Stimulated activated CD8-positive, alpha-beta memory T cell treated with anti-CD3 and anti-CD28 coated beads, Interleukin-4, amount 100 ng/mL, for 1 hour (primary cell): ENCODE measurements at places on chromosomes 3 and 15.

GRCh38 chr3:144821583-144821982 is 850.0 kb downstream of the DIPK2A start:
- no peak for DNase-seq

GRCh38 chr15:67043939-67044771 is 21.2 kb upstream of the SMAD3 start:
- DNase-seq: no peak

DNA sequence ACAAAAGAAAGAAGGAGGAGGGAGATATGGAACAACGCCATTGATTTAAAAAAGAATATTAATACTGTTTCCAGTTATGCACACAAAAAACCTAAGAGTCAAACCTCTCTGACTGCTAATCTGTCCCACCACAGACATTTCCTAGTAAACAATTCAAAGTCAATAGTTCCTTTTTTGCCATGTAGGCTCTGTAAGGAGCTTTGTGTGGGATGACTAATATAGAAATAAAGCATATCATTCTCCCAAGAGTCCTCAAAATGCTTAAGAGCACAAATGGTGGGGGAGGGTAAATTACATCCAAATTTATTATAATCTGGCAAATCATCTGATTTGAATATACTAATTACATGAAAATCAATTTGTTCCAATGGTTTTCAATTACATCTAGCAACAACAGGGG is 155.9 kb upstream of the CNTN4 start:
- no peak for DNase-seq

- no peak for DNase-seq
Measured at GRCh38 chr15:100433304-100433703, 91.5 kb upstream of the ADAMTS17 start.

- no peak for DNase-seq
Measured at GRCh38 chr3:98326105-98326893, 27.4 kb upstream of the OR5K4 start.

DNA sequence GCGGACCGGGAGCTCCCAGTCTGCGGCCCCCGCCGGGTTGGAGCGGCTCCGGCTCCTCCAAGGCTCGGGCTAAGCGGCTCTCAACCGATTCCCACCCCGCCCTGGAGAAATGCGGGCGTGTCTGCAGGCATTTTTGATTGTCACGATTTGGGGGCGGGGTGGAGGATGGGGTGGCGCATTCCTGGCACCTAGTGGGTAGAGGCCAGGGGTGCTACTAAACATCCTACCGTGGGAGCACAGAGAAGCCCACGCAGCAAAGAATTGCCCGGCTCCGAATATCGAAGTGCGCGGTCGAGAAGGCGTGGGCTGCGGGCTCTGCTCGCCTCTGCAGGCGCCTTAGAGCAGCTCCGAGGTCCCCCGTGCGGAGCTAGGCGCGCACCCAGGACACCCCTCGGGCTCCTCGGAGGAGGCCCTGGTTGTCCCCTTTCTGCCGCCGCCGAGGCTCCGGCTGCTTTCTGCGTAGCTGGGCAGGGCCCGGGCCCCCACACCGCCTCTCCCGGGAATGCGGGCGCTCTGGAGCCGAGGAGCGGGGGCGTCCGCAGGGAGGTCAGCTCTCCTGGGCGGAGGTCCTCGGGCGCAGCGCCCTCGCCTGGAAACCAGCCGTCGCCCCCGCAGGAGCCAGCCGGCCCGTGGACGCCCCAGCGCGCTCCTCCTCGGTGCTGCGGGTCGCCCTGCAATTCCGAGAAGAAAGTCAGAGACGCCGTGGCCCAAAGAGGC is 16.5 kb upstream of the LAMP3 start:
- DNase-seq: no peak

DNA sequence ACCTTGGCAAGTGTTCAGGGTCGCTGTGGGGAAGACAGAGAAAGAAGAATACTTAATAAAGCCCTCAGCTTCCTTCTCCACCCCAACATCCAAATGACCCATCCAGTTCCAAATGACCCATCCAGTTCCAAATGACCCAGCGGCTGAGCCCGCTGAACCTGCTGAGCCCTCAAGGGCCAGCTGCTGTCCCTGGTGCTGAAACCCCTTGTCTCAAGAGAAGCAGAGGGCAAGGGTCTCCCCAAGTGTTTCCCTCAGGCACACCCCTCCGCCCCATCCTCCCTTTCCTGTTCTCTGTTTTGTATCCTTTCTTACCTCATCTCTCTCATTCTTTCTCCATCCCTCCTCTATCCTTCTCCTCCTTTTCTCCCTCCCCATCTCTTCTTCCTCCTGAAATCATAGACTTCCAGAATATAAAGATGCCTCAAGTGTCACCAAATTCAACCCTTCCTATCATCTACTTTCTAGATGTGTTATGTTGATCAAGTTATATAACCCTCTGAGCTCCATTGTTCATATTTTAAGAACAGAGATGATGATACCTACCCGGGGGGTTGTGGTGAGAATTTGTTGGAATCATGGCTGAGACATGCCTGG is 29.0 kb downstream of the CCDC33 start:
- no peak for DNase-seq

- DNase-seq: no peak
Measured at GRCh38 chr15:68401496-68402431, 30.2 kb downstream of the ITGA11 start.

DNA sequence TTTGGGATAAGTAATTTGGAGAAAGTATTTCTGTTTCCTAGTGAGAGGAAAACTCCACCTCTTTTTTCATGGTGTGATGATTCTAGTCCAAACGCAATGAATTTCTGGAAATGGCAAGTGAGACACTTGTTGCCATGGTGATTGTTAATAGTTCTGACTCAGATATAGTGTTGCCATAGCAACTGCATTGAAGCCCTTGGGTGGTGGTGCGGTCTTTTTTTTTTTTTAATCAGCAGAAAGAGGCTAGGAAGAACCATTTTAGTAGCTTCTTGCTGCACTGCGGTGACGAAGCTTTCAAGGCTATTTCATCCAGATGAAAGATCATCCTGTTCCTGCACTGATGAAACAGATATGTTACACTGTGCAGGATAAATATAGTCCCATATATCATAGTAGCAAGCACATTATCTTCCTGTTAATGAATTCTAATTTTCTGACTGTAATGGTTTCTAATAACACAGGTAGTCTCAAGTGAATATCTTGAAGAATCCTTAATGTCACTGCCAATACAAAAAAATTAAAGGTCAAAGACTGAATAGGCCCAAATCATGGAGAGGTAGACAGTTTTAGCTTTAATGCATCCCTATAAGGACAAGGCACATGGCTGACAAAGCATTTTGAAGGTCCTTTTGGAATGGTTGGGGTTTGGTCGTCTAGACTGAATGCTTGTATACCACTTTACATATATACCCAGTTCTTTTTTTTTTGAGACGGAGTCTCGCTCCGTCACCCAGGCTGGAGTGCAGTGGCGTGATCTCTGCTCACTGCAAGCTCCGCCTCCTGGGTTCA is 125.1 kb upstream of the ZBTB20 start:
- DNase-seq: no peak

DNA sequence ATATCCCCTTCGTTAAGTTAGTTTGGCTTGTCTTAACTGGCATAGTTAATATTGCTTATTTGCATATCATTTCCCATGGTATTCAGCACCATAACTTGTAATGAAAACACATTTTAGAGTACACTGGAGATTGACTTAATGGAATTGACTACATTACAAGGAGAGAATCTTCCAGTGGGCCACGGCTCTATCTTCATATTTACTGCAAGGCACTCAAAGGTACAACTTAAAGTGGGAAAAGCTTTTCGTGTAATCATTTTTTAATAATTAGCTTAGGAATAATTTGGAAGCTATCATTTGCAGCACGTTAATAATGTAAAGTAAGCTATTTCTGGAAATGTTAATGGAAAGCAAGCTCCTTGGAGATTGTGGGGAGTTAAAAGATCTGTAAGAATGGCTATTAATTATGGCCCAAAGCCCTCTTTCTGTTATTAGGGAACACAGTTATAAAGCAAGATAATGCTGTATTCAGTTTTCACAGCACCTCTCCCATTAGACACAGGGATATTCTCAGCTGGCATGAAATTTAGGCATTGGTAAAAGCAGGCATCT is 551.5 kb upstream of the RGMA start:
- DNase-seq: no peak

DNA sequence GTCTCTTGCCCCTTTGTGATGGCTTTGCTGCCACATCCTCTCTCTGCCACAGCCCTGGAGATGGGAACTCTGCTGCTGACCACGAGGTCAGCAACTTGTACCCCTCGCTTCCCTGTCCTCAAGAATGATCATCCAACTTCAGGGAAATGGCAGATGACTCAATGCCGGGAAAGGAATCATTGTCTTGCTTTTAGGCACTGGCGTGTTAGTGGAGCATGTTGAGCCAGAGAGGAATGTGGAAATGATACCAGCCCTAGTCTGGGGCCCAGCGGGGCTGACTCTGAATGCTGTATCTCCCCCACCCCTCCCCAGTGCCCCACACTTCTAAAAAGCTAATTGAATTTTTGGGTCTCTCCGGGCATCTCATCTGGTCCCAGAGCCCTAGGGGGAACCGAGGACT is 184.9 kb upstream of the BHLHE40 start:
- DNase-seq: no peak

DNA sequence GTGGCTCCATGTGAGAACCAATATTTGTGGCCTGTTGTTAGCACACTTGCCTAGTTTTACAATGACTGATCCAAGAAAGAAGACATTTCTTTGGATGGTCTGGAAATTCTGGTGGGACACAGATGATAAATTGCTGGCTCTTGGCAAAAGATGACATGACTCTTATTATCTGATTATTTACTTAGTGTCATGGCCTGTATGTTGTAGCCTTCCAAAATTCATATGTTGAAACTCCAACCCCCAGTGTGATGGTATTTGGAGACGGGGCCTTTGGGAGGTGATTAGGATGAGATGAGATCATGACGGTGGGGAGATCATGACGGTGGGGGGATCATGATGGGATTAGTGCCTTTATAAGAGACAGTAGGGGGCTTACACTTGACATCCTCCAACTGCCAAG is 30.0 kb upstream of the AKAP13 start:
- DNase-seq: no peak

DNA sequence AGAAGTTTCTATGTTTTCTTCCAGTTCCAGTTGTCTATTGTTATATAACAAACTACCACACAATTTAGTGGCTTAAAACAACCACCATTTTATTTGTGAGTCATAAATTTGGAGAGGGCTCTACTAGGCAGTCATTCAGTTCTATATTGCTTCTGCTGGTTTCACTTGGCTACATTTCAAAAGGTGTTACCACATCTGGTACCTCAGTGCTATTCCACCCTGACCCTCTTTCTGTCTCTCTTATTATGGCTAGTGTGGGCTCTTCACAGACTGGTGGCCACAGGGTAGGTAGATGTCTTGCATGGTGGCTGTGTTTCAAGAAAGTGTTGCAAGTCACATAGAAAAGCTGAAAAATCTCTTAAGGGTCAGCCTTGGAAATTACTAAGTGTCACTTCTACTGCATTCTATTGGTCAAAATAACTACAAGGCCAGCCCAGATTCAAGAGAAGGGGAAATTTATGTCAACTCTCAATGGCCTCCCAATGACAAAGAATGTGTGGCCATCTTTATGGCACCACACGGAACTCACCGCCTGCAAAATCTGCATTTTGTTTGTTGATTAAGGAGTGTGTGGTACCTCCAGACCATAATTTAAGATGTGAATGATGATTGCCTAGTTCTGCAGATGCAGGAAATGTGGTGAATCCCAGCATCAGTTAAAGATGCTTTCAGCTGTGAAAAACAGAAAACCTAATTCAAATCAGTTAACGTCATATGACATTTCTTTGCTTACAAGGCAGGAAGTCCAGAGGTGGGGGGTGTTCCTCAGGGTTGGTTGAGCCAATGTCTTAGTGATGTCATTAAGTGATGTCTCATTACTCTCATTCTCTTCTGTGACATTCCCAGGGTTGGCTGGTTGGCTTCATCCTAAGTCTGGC is 105.8 kb upstream of the RASGRP1 start:
- DNase-seq: no peak

DNA sequence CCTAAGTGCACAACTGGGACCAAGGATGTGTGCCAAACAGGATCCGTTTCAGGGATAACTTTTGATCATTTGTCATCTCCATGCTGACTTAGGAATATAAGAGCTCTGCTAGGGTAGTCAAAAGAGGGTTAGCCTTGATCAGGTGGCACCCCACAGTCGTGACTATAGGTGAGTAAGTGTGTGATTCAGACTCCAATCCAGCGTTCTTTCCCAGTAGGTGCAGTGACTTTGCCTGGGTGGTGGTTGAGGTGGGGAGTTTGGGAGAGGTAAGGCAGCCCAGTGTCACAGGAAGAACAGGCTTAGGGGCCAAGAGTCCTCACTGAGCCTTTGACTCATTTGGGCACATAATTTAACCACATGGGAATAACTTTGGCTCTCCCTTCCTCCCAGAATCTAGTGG is 51.0 kb downstream of the CHDH start:
- DNase-seq: no peak

- no peak for DNase-seq
Measured at GRCh38 chr3:102179326-102180177, 255.3 kb upstream of the ZPLD1 start.

- no peak for DNase-seq
Measured at GRCh38 chr3:127789990-127790881, 32.1 kb downstream of the MGLL start.

GRCh38 chr3:48697952-48698351 is 12.2 kb upstream of the NCKIPSD start:
- DNase-seq: no peak

DNA sequence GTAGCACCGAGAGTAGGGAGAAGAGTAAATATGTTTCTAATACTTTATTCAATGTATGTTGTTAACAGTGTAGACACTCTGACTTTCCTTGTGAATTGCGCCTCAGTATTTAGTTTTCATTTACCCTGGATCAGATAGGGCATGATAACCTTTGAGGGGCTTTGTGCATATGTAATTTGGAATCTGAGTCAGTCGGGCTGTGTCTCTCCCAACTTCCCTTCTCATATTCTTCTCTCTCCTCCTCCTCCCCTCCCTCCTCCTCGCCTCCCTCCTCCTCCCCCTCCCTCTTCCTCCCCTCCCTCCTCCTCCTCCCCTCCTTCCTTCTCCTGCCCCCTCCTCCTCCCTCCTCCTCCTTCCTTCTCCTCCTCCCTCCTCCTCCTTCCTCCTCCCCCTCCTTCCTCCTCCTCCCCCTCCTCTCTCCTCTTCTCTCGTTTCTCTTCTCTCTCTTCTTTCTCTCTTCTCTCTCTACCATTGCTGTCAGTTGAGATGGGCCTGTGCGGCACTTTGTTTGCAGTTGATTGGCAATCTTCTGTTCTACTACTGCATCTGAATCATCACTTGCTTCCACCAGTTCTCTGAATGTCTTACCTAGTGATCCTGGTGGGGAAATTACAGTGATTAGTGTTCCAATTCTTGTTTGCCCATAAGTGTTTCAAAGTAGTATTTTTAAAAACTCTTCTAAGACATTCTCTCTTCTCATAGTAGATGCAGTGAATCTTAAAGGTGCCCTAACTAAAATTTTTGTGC is 162.3 kb downstream of the PGPEP1L start:
- no peak for DNase-seq

GRCh38 chr15:88658972-88659931 is 20.4 kb downstream of the ISG20 start:
- no peak for DNase-seq

DNA sequence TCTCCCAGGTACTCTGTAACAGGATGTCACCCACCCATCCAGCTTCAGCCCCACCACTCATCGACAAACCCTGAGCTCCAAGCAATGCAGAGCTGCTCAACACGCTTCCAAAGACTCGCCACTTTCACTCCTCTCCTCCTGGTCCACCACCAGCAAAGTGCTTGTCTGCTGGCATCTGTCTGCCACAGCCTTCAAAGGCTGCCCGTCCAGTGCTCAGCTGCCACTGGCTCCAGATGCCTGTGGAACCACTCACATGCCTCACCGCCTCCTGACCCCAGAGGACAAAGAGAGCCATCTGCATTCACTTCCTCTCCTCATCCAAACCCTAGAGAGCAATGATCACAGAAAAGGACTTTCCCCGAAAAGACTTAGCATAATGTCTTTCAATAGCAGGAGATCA is 109.5 kb upstream of the OCA2 start:
- no peak for DNase-seq
